ENCODE measurements at places on chromosomes 4 and X. TPM values are rescaled to one million over a fixed set of nuclear protein-coding genes. Genes with fewer than 3 reads are reported as not detected.
A peak's percentile ranks its signal among the peaks of the same experiment; 100 is the strongest.

GRCh38 chr4:82381235-82381634 lies 7.4 kb upstream of the HNRNPD start:
- H3K36me3 ChIP-seq: peaks cover 5% of the 10 kb centered on the region
- H3K4me1 ChIP-seq: peaks cover 20% of the 10 kb centered on the region
- DNase-seq: no peak
- no peak overlapping the region for H3K4me3 ChIP-seq
- H3K27ac ChIP-seq: no peak overlapping the region

CORIN gene
- not detected for total RNA-seq

GRCh38 chrX:1521459-1521956 lies 15.5 kb downstream of the P2RY8 start:
- H3K36me3 ChIP-seq: peaks cover 35% of the 10 kb centered on the region
- no peaks in the 10 kb centered on the region for H3K27me3 ChIP-seq
- peak; percentile 66 for DNase-seq
- peak overlapping the region; percentile 83 for H3K4me3 ChIP-seq
- H3K27ac ChIP-seq: peak overlapping the region; percentile 97

- peaks cover 59% of the 10 kb centered on the region for H3K4me1 ChIP-seq
- DNase-seq: no peak
- no peaks in the 10 kb centered on the region for H3K27me3 ChIP-seq
Measured at GRCh38 chrX:119636419-119636818, 30.2 kb upstream of the NKRF start.

ADRA2C gene
- not detected for total RNA-seq

DNA sequence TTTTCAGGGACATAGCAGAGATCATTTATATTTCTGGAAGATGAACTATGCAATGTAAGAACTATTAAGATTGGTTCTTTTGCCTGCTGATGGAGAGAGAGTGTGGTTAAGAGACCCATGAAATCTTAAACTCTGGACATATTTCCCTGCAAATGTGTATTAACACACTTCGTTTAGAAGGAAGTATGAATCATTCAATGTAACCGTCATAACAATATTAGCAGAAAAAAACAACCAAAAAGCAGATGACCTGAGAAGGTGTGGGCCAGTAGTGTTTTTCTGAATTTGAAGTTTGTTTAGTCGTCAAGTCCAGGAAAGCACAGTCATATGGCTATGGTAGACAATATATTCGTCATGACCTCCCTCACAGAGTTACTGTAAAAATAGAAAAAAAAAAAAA lies 2.5 kb upstream of the TMPRSS11D start:
- DNase-seq: no peak
- H3K27ac ChIP-seq: no peak overlapping the region
- H3K4me1 ChIP-seq: no peaks in the 10 kb centered on the region
- peaks cover 6% of the 10 kb centered on the region for H3K27me3 ChIP-seq

- H3K4me3 ChIP-seq: no peak overlapping the region
- peaks cover 15% of the 10 kb centered on the region for H3K4me1 ChIP-seq
- peaks cover 51% of the 10 kb centered on the region for H3K27me3 ChIP-seq
- no peaks in the 10 kb centered on the region for H3K36me3 ChIP-seq
- H3K27ac ChIP-seq: no peak overlapping the region
Measured at GRCh38 chr4:133151341-133151690, 2.2 kb downstream of the PCDH10 start.

GRCh38 chr4:188439641-188440311 lies 300.5 kb downstream of the TRIML1 start:
- H3K27ac ChIP-seq: no peak overlapping the region
- no peak for DNase-seq
- no peak overlapping the region for H3K4me3 ChIP-seq
- no peaks in the 10 kb centered on the region for H3K4me1 ChIP-seq

IRS4 gene
- not detected for total RNA-seq

AKAP4 gene
- not detected for total RNA-seq

GRCh38 chr4:110032603-110033002 lies 119.9 kb downstream of the EGF start:
- peaks cover 50% of the 10 kb centered on the region for H3K27me3 ChIP-seq
- H3K4me1 ChIP-seq: peaks cover 7% of the 10 kb centered on the region
- H3K36me3 ChIP-seq: no peaks in the 10 kb centered on the region
